Thoracic aorta (tissue), 2 donors: ENCODE measurements at places on chromosomes 16 and 17. TPM values are rescaled to one million over a fixed set of nuclear protein-coding genes. Genes with fewer than 3 reads are reported as not detected.
A peak's percentile ranks its signal among the peaks of the same experiment; 100 is the strongest.

DNA sequence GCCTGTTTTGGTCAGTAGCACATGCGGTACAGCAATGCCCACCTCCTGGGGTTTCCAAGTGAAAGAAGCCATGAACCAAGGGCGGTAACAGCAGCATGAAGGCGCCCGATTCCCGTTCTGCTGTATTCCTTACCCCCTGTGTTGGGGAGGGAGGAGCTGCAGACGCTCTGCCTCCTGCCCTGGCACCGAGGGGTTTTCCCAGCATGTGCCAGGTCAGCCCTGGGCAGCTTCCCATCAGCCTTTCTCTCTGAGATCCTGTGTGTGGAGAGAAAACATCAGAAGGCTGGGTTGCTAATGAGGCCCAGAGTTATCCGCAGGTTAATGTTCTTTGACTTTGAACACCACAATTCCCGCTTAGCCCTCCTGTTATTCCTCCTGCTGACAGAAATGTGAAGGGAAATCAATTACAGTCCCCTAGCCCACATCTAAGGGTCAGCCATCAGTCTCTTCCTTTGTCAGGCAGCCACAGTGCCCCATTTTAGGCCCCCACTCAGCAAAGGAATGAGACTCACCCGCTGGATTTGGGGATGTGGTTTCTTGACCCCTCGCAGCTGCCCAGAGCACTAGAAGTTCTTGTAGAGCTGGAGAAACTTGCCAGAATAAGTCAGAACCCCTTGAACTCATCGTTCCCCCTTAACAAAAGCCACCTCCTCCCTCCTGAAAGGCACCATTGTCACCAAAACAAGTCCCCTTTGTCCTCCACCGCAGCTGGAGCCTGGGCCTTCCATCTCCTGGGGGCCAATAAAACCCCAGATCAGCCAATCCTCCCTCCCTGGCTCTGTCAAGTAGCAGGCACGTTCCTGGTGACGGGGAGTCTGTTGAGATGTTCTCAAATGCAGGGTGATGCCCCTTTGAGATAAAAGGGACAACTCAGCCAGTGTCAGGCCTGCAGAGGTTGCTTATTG is 168.5 kb downstream of the KATNIP start:
- no peaks in the 10 kb centered on the region for H3K27me3 ChIP-seq
- H3K36me3 ChIP-seq = no peaks in the 10 kb centered on the region
- no peak for DNase-seq

DNA sequence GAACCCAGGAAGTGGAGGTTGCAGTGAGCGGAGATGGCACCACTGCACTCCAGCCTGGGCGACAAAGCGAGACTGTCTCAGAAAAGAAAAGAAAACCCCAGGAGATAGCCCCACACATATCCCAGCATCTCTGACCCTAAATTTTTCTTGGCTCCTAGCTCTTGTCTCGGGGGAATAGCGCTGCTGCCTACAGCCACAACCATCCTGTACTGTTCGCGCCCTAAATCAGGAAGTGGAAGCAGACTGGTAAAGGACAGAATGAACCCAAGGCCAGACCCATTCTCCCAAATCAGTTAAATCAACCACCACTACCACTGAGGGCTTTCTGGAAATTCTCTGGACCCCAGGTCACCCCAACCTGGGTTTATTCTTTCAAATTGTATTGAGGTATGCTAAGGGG is 1.7 kb downstream of the CTDNEP1 start:
- H3K27ac ChIP-seq = no peak overlapping the region
- peak overlapping the region; percentile 98 for H3K4me3 ChIP-seq
- peaks cover 16% of the 10 kb centered on the region for H3K36me3 ChIP-seq
- no peak for DNase-seq
- peaks cover 18% of the 10 kb centered on the region for H3K4me1 ChIP-seq

- H3K4me3 ChIP-seq = no peak overlapping the region
- no peak overlapping the region for H3K27ac ChIP-seq
- H3K36me3 ChIP-seq = no peaks in the 10 kb centered on the region
- H3K4me1 ChIP-seq = no peaks in the 10 kb centered on the region
- no peak for DNase-seq
Measured at GRCh38 chr17:20896153-20896649, 146.6 kb downstream of the USP22 start.

Gene MRTFB
- total RNA-seq = 38.0 TPM

Gene GSG1L2
- total RNA-seq = not detected

Gene EME1
- total RNA-seq = not detected

Gene HSPB9
- total RNA-seq = not detected
